ENCODE measurements at places on chromosomes 7 and 10. TPM values are rescaled to one million over a fixed set of nuclear protein-coding genes. Genes with fewer than 3 reads are reported as not detected.

GPR22 gene
- total RNA-seq = not detected

GRCh38 chr10:10786109-10787090, 231.3 kb upstream of the CELF2 start:
- ATAC-seq = peak; percentile 62

NRG3 gene
- not detected for total RNA-seq

BUD23 gene
- total RNA-seq = 39.2 TPM

GRCh38 chr10:121494296-121494695, 103.9 kb downstream of the FGFR2 start:
- no peak for ATAC-seq

TTYH3 gene
- total RNA-seq = 11.7 TPM

KAZALD1 gene
- total RNA-seq = 4.1 TPM

MRC1 gene
- 1.2 TPM for total RNA-seq

DNA sequence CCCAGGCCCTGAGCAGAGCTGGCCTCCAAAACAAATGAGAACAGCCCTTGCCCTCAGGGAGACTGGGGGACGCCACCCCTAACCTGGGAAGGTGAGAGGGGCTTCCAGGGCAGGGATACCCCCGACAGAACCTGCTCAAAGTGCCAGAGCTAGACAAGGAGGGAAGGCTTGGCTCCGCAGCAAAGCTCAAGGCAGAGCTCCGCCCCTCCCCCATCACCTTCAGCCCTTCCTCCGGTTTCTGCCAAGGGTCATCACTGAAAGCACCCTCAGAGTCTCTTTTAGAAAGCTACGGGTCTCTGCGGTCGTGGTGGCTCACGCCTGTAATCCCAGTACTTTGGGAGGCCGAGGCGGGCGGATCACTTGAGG, 73.4 kb upstream of the CUX1 start:
- ATAC-seq = no peak

OLAH gene
- 11.7 TPM for total RNA-seq

GRCh38 chr10:129005080-129005479, 462.0 kb upstream of the MGMT start:
- ATAC-seq = no peak

PFKFB3 gene
- total RNA-seq = 48.2 TPM

- ATAC-seq = peak; percentile 43
Observed at GRCh38 chr7:38178695-38179344, 775 bp downstream of the STARD3NL start.

ENTPD7 gene
- 16.0 TPM for total RNA-seq

DNA sequence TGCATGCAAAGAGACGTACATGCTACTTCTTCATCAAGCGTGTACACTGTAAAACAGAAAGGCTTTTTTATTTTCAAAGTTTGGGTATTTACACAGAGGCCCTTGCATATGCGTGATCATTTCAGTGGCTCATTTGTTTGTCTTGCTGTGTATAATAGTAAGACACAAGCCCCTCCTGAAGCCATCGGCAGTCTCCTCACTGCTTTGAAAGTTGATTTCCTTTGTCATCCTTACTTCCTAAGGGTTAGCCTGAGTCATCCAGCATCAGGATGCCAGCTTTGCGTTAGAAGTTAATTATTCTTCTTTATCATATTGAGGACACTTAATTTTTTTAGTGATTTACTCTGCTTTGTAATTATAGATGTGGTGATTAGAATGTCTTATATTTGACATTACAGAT, 72.5 kb upstream of the CTBP2 start:
- ATAC-seq = no peak

GRCh38 chr7:74115326-74115725, 31.7 kb downstream of the LIMK1 start:
- no peak for ATAC-seq

COX19 gene
- 5.5 TPM for total RNA-seq

GRCh38 chr7:28787106-28787505, 171.0 kb downstream of the TRIL start:
- no peak for ATAC-seq

GRCh38 chr7:133781486-133782090, 345.6 kb upstream of the LRGUK start:
- no peak for ATAC-seq

MMRN2 gene
- total RNA-seq = 9.0 TPM

RALA gene
- 48.2 TPM for total RNA-seq

DNA sequence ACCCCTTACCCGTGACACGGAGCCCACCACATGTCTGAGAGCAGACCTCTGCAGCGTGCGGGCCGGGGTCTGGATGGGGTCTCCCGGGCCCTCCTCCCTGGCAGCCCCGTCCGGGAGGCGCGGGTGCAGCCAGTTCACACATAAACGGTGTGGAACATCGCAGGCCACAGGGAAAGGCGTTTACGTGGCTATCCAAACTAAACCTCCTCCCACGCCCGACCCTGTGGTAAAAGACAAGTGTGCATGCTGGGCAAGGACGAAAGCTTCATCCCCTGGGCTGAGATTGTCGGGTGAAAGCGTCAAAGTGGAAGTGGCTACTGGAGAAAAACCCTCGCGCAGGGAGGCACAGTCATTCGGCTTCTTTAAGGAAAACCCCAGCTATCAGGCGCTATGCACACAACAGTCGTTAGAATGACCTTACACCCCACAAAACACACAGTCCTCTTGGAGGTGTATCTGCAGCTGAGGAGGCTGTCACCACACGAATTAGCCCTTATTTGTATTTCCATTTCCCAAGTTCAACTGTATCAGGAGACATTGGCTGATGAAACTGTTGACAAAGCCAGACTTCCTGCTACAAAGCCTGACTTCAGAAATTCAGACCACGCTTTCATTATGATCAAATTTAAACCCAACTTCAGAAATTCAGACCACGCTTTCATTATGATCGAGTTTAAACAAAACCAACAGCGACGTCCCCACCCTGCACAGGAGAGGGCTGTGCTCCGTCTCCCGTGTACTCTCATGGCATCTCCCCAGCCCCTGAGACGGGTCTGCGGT, 15.3 kb downstream of the GPER1 start:
- ATAC-seq = no peak

- no peak for ATAC-seq
Observed at GRCh38 chr7:117152213-117153007, 170.4 kb downstream of the WNT2 start.

GRCh38 chr10:986881-987619, 1.2 kb upstream of the GTPBP4 start:
- ATAC-seq = no peak
